ENCODE measurements at places on chromosomes 5 and 9. TPM values are rescaled to one million over a fixed set of nuclear protein-coding genes. Genes with fewer than 3 reads are reported as not detected.

- no peak for DNase-seq
Observed at GRCh38 chr9:8436786-8437185, 637.2 kb upstream of the DMAC1 start.

GRCh38 chr5:155293605-155294178 is 280.1 kb downstream of the KIF4B start:
- no peak for DNase-seq

GRCh38 chr9:99822806-99823591 is 1.3 kb downstream of the NR4A3 start:
- peak; percentile 76 for DNase-seq

GRCh38 chr5:170252720-170253350 is 20.1 kb downstream of the C5orf58 start:
- no peak for DNase-seq

The PCDH12 gene
- total RNA-seq = 0.57 TPM

GRCh38 chr5:95827892-95828246 is 5.3 kb upstream of the GLRX start:
- DNase-seq = no peak

DNA sequence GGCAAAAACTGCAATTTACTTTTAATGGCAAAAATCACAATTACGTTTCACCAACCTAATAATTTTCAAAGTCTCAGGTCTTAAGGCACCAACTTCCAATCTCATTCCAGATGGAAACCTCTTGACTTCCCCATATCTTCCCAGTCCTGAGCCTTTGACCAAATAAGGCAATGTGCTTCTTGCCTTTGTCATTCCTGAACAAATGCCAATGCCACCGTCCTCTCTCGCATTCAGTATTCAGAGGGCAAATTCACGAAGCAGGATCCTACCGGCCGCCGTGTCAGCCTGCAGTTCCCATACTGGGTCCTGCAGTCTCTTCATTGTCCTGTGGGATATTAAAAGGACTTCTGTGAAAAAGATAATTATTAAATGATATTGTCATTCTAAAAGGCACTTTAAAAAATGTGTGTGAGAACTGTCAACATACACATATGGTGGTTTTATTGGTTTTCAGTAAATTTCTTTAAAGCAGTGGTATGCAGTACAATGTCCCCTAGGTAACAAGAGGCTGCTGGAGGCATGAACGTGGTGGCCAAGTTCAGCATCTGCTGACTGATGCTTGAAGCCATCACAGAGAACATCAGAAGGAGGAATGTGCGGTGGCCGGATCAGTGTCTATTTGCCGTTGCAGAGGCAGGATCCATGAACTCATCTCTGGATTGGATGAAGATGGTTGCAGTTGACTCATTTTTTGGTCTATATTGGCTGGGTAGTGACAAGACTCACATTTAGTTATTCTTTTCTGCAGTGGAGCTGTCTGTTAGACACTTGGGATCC is 101.4 kb upstream of the IRX4 start:
- no peak for DNase-seq

- no peak for DNase-seq
Observed at GRCh38 chr9:136792321-136793085, 1.4 kb downstream of the TMEM141 start.

GRCh38 chr5:41835645-41836044 is 34.6 kb downstream of the OXCT1 start:
- peak; percentile 11 for DNase-seq

The LECT2 gene
- not detected for total RNA-seq

DNA sequence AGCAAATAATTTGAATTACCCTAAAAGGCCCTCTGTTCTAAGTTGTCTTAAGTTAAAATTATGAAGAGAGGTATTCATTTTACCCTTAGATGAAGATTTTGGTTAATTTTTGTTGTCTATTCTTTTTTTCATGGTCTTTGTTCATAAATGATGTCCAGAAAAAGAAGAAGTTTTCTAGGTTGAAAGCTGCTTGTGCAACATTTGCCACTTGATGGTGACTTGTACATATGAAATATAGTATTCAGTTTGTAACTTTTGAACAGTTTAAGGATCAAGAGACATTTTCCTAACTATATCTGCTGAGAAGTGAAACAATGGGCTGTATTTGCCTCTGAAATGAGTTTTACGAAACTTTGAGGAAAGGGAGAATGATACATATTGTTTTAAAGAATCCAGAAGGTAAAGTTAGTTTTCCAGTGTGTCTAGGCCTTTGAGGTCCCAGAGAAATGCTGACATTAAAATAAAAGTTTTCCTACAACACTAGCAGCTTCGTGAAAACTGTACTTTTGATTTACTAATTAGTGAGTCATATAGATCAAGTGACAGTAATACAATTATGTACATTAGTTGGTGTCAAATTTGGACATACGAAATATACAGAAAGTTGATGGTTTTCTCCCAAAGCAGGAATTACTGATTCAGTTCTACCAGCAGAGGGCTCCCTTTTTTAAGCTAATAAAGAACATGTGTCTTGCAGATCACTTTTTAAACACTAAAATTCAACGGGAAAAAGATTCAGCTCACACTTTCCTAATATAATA is 70.5 kb downstream of the PIK3R1 start:
- DNase-seq = peak; percentile 79

The SECISBP2 gene
- total RNA-seq = 44.4 TPM

The CCL27 gene
- not detected for total RNA-seq

DNA sequence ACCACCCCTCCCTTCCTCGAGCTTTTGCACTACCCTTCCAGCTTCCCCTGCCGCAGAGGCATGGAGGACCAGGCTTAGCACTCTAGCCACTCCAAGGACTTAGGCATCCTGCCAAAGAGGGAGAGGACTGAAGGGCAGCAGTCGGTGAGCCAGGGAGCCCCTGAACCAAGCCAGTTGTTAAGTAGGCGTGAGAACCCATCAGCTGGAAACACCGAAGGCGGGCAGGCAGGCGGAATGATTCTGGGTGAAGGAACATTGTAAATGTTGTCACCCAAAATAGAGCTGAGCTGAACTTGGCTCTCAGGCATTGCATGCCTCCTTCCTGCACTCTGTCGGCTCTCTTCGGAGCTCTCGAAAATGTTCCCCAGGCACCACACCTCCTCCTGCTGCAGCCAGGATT is 42.8 kb downstream of the NRG2 start:
- DNase-seq = no peak

- peak; percentile 11 for DNase-seq
Observed at GRCh38 chr5:35543408-35543807, 74.3 kb upstream of the SPEF2 start.

DNA sequence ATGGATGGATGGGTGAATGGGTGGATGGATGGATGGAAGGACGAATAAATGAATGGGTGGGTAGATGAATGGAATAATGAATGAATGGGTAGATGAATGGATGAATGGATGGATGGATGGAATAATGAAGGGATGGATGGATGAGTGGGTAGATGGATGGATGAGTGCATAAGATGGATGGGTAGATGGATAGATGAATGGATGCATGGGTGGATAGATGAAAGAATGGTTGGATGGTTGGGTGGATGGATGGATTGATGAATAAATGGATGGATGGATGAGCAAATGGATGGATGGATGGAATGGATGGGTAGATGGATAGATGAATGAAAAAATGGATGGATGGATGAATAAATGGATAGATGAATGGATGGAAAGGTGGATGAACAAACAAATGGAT is 85.2 kb downstream of the PHF2 start:
- no peak for DNase-seq

The NAIP gene
- 14.0 TPM for total RNA-seq

DNA sequence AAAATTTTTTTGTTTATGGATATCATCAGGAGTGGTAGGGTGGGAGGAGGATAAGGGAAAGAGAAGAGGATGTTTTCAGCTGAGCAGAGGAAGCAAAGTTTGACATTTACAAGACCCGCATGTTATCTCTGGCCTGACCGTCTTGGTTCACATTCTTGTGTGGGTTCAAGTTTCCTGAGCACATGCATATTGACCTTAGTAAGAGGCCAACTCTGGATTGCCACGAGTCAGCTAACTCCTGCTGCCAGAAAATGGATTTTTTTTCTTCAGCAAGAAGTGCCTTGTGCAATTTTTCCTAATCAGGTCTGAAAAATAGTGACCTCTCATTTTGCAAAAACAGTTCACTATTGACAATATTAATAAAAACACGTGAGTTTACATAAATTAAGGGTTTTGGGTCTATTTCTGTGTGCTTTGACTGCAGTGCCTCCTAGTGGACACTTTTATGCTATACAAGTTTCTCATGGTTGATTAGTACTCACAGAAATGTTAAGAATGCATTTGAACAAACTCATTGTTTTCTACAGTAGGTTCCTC is 27.1 kb upstream of the BASP1 start:
- DNase-seq = peak; percentile 83

- DNase-seq = peak; percentile 29
Observed at GRCh38 chr9:133403766-133404453, 13.9 kb downstream of the REXO4 start.

The PCDHA9 gene
- total RNA-seq = 0.37 TPM

DNA sequence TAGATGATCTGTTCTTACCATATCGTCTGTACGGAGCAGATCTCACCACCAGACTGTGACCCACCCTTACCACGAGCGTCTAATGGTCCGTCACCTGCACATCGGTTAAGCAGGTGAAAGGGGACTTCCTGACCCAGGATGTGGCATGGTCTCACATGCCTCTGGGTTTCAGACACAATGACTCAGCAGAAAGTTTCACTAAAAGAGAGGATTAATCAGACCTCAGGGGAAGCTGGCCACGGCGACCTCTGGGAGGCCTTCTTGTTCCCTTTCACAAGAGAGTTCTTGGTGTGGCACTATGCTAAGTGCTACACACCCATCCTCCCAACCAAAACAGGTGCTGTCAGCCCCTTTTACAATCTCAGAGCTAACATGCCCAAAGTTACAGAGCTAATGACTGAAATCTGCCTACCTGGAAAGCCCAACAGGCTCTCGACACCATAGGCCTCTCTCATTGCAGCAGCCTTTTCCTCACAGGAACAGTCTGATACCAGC is 41.6 kb downstream of the ADAMTS12 start:
- no peak for DNase-seq
